ENCODE measurements at places on chromosomes 1 and 21. TPM values are rescaled to one million over a fixed set of nuclear protein-coding genes. Genes with fewer than 3 reads are reported as not detected.

DNA sequence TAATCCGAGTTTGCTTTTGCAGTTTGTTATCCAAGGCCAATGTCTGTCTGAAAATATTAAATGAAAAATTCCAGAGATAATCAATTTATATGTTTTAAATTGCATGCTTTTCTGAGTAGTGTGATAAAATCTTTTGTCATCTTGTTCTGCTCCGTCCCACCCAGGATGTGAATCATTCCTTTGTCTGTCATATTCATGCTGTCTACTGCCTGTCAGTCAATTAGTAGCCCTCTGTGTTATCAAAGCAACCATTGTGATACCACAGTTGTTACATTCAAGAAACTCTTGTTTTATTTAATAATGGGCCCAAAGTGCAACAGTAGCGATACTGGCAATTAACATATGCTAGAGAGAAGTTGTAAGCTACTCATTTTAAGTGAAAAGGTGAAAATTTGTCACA, 819.3 kb downstream of the BRINP3 start:
- DNase-seq, result no peak

FCRLA gene
- total RNA-seq, result not detected

HP1BP3 gene
- total RNA-seq, result 153 TPM

GRCh38 chr1:216630532-216630931, 92.7 kb downstream of the ESRRG start:
- DNase-seq, result no peak

FMO3 gene
- total RNA-seq, result 3.8 TPM

TRIM45 gene
- total RNA-seq, result 2.6 TPM

Data from suprapubic skin (tissue), 4 donors.